B cell (primary cell): ENCODE measurements at places on chromosomes 3 and 15. TPM values are rescaled to one million over a fixed set of nuclear protein-coding genes. Genes with fewer than 3 reads are reported as not detected.

Gene GP5
- total RNA-seq: 0.15 and 0.22 TPM in 2 replicates

GRCh38 chr15:101027920-101028319 lies 108.8 kb downstream of the LRRK1 start:
- DNase-seq: no peak

GRCh38 chr3:125367403-125368230 lies 7.5 kb downstream of the ZNF148 start:
- DNase-seq: no peak

GRCh38 chr15:50168379-50168778 lies 13.6 kb upstream of the SLC27A2 start:
- no peak for DNase-seq

DNA sequence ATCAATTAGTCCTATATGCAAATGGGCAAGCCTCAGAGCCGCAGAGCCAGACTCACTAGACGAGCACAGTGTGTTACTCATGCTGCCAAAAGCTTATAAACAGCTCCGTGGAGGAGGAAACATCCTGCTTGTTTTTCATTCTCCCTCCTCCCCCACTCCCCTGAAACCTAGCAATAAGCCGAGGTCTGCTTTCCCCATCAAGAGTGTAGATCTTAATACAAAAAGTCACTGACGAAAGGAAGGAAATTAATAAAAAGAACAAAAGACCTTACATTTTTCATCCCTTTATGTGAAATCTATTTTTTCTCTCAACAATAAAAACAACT lies 88.5 kb downstream of the XXYLT1 start:
- no peak for DNase-seq

DNA sequence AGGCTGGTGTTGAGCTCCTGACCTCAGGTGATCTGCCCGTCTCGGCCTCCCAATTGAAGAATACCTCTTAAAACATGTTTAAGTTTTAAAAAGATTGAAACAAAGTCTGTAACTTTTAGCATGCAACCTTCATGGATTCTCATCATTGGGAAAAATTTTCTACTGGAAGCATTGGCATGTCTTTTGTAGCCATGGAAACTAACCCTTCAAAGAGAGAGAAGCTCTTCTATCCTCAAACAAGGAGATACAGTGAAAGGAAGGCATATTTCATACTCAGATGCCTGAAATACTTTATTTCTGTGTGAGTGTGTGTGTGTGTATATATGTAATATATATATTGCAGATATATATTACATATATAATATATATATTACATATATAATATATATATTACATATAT lies 154.9 kb downstream of the CHDH start:
- DNase-seq: no peak
